GM04503 (cell line): ENCODE measurements at places on chromosomes 2 and 18.
A peak's percentile ranks its signal among the peaks of the same experiment; 100 is the strongest.

GRCh38 chr2:118473846-118474540, 373.5 kb downstream of the EN1 start:
- no peak for DNase-seq

- DNase-seq: no peak
Measured at GRCh38 chr2:153222231-153223165, 256.1 kb downstream of the RPRM start.

DNA sequence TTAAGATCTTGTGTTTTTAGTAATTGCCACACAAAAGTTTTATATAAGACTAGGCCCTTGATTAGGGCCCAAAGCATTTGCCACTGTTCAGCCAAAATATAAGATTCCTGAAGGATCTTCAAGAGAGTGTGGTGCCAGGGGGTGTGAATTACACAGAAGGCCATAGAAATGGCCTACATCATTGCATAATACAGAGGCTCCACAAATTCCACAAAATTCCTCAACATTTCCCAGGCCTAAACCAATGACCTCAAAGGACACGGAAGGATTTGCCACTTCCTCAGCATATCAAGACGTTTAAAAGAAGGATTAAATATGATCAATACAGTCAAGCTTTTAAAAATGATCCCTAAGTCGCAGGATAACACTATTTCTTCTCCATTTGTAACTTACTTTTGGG, 24.1 kb downstream of the COL6A3 start:
- DNase-seq: no peak

GRCh38 chr2:60674524-60675165, 81.4 kb upstream of the PAPOLG start:
- DNase-seq: peak; percentile 8

GRCh38 chr2:13474538-13474937, 757.8 kb downstream of the TRIB2 start:
- no peak for DNase-seq

DNA sequence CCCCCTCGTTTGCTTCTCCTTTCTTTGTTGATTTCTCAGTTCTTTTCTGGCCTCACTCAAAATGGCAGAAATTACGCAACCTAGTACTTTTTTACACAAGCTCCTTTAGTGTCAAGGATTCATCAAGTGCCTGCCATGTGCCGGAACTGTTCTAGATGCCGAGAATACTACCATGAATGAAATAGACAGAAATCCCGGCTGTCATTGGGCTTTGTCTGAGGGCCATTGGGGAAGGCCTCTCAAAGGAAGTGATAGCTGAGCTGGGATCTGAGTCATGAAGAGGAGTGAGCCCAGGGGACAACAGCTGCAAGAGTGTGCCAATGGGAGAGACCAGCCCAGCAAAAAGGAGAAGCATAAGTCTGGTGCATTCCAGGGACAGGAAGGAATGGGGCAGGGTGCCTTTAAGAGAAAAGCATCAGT, 34.3 kb upstream of the PPP1CB start:
- DNase-seq: peak; percentile 54

DNA sequence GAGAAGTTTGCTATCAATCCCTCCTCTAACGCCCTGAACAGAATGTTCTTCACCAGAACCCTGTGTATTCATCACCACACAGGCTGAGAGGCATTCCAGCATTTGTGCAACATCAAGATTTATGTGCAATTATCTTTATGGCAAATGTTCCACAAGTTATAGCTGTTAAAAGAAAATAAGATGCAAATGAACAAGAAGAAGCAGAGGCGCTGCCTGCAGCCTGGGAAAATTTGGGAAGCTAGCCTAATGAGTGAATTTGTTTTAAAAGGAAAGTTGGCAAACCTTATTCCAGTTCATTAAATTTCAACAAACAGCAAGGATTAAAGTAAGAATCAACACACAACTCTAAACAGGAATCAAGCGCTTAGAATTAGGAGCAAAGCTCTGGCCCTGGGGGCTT, 5.3 kb downstream of the TPO start:
- DNase-seq: no peak

DNA sequence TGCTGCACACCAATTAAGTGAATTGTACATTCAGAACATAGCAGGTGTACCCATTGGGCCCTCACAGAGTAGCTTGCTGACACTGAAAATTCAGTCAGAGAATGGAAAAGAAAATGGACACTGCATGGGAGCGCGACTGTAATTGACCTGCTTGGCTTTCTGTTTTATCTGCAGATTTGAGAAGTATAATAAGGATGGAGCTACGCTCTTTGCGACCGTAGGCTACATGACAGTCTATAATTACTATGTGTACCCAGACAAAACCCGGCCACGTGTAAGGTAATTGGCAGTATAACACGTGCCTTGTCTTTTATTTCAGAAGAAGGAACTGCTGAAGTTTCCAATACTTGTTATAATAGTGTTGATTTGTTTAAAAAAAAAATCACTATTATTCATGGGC, 33.5 kb upstream of the METAP1D start:
- DNase-seq: no peak

GRCh38 chr18:42883169-42883568, 232.3 kb downstream of the RIT2 start:
- DNase-seq: no peak

GRCh38 chr2:230453006-230453405, 37.0 kb downstream of the SP100 start:
- no peak for DNase-seq

DNA sequence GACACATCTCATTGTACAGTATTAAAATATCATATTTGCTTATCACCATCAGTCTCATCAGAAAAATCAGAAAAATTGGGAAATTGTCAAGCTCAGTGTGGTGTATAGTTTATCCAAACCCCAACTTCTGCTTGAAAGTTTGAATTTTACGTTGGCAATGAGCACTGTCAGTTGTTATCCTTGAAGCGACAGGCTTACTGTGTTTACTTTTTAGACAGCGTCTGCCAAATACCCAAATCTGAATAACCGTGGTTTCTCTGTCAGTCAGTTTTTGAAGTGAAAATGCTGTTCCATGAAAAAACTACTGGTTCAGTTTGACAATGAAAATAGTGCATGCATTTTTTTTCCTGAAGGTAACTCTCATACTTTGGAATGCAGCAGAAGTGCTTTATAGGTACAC, 70.2 kb downstream of the PARD3B start:
- DNase-seq: no peak

GRCh38 chr2:232459419-232460035, 3.6 kb downstream of the ALPI start:
- DNase-seq: no peak

GRCh38 chr2:136448432-136448831, 316.9 kb upstream of the THSD7B start:
- DNase-seq: no peak

GRCh38 chr2:200300638-200301314, 5.7 kb upstream of the SPATS2L start:
- DNase-seq: no peak

DNA sequence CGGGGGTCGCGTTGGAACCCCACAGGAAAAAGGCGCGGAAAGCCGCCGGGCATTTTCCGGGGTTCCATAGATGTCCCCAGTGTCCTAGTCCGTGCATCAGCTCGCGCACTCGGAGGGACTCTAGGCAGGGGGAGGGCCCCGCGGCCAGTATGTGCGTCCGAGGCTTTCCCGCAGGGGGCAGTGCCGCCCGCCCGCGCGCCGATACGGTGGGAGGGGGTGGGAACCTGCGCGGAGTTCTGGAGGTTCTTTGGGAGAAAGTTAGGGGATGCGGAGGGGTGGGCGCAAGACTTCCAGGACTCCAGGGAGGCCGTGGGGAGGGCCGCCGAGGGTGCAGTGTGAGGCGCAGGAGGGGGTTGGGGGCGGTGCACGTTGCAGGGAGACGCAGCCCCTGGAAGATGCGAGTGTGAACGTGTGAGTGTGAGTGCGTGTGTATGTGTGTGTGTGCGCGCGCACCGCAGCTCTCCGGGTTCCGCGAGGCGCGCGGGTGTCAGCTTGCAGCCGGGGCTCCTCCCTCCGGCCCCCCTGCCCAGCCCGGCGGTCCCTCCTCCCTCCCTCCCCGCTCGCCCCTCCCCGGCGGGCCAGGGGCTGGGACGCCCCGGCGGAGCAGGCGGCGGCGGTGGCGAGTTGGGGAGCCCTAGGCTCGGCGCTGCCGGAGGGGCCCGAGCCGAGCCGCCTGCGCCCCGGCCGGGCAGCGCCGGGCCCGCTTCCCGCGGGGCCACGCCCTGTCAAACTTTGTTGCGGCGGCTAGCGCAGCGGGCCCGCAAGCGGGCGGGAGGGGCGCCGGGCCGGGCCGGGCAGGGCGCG, at the start of gene TCF7L1:
Gene TCF7L1 (plus strand): TSS at position 559 of the 804 bp plus-strand sequence. CDS start 293 bp downstream, outside the sequence.
- peak; percentile 37 for DNase-seq

- DNase-seq: no peak
Measured at GRCh38 chr18:8471372-8471771, 137.9 kb upstream of the RAB12 start.

DNA sequence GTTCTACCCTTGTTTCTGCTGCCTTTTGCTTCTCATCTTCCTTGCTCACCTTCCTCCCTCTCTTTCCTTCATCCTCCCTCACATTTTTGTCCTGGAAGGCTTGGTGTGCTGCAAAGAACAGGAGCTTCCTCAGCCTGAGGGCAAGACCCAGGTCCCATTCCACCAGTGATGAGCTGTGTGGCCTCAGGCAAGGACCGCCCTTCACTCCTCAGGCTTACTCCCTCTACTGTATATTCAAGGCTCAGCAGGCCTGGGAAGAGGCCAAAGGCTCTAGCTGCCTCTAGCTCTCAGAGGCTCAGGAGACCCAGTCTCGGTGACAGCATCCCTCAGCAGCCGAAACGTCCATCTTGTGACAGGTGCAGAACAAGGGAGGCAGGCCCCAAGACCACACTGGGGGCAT, 97.5 kb downstream of the MRO start:
- no peak for DNase-seq

DNA sequence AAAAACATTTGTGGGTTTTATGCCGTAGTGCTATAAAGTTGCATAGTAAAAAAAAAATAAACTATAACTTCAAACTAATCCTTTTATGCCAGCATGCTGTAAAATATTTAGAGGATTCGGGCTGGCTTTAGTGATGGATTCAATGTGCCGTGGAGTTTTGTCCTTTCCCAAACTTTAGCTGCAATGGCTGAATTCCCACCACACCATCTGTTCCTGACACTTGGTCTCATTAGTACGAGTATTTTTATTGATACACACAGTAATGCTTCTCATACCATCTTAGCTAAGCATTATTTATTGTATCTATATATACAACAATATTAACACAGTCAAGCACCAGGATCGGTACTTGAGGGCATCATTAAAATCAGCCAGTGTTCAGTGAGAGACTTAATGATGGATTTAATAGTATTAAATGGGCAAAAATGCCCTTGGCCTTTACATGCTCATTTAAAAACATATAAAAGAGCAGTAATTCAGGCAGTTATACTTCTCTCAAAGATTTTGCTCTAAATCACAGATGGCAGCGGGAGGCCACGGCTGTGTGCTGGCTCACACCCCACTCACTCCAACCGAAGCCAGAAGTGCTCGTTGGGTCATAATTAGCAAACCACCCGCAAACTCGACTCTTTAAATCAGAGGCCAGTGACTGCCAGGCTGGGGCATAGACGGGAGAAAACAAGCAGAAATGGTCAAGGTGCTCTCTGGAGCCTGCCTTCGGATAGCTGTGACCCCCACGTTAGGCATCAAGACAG, 297.0 kb upstream of the REV1 start:
- DNase-seq: no peak

GRCh38 chr18:74438091-74438490, 19.0 kb downstream of the DIPK1C start:
- no peak for DNase-seq

DNA sequence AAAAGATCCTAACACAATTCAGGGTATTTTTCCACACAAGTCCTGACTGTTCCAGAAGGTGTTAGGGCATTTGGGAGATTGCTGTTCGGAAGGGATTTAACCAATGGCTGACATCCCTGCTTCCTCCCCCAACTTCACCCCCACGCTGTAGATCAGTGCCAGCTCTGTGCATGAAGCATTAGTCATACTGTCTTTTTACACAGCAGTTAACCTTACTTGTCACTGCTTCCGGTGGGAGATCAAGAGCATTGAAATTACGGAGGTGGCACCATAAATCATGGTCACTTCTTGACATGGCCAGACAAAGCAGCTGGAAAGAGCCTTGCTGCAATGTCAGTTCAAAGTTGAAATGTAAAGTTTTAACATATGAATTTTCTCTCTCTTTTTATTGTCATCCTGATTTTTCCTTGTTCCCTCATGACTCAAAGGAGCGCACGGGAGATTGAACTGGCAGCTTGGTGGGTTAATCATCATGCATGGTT, 70.2 kb downstream of the HRH4 start:
- no peak for DNase-seq

GRCh38 chr18:55300936-55301531, 287.0 kb downstream of the TCF4 start:
- no peak for DNase-seq
